ENCODE measurements at places on chromosomes 5 and 9.

DNA sequence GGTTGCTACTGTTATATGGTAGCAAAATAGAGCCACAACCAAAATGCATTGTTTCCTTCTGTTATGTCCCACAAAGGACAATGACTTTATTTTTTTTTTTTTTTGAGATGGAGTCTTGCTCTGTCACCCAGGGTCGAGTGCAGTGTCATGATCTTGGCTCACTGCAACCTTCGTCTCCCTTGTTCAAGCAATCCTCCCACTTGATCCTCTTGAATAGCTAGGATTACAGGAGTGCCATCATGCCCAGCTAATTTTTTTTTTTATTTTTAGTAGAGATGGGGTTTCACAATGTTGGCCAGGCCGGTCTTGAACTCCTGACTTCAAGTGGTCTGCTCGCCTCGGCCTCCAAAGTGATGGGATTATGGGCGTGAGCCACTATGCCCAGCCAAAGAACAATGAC, 527.7 kb upstream of the SGCD start:
- DNase-seq: no peak

GRCh38 chr9:70525519-70525918, 111.1 kb upstream of the KLF9 start:
- DNase-seq: peak; percentile 24

DNA sequence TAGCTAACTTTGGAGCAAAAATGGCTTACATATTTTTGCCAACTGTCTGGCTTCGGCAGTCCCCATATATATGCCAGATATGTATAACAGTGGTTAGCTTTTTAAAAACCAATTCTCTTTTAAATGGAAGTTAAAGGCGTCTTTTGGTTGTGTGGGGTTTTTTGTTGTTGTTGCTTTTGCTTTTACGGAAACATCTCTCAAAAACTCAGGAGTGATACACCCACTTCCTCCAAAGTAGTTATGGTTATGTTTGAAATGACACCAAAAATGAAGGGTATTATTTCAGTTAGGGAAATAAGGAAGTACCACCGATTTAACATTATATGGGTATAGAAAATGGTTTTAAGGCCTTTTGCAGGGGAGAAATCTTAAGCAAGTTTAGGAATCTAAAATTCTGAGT, 2.3 kb downstream of the CNOT8 start:
- no peak for DNase-seq

GRCh38 chr5:111447822-111448221, 64.5 kb downstream of the STARD4 start:
- no peak for DNase-seq

GRCh38 chr9:117696154-117696553, 8.0 kb upstream of the TLR4 start:
- DNase-seq: no peak

DNA sequence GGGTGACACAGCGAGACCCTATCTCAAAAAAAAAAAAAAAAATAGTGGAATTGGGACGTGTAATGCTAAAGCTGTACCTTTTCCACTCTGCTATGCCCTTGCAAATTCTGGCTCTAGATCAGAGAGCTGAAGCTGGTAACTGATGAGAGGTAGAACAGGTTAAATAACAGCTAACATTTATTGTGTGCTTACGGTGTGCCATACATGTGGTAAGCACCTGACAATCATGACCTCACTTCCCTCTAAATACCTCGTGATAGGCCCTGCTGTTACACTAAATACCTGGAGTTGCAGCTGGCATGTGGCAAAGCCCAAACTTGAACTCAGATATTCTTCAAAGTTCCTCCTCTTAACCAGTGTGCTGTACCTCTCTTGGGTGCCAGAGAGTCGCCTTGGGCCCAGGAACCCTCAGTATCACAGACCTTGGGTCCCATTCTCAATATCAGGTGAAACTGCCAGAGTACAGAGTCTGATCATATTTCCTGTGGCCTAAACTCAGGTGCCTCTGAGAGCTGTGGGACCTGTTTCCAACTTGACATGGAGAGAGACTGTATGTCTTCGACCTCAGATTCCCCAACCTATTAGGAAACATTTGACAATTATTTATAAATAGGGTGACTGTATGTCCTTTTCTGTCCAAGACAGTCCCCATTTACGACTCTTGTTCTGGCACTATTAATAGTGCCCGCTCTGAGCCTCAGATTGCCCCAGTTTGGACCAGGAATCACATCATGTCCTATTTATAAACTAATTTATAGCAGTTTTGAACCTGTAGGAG, 4.8 kb downstream of the ARL10 start:
- DNase-seq: no peak

- no peak for DNase-seq
Measured at GRCh38 chr5:53607886-53608285, 47.4 kb downstream of the NDUFS4 start.

DNA sequence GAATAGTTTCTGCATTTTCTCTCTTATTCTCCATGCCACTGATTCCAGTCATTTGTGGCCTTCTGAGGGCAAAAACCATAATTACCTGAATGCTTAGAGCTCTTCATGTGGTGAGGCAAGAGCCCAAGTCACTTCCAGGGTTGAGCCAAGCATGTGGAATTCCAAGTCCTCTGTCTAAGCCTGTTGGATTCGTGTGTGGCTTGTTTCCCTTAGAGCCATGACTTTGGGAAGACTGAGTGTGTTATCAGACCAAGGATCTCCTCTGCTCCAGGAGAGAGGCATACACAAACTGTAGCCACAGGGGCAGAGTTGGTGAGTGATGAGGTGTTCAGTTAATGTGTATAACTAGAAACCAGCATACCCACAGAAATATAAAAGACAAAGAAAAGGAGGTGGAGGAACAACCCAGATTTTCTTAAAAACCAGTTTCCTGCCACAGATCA, 27.1 kb downstream of the SLC22A5 start:
- DNase-seq: no peak

DNA sequence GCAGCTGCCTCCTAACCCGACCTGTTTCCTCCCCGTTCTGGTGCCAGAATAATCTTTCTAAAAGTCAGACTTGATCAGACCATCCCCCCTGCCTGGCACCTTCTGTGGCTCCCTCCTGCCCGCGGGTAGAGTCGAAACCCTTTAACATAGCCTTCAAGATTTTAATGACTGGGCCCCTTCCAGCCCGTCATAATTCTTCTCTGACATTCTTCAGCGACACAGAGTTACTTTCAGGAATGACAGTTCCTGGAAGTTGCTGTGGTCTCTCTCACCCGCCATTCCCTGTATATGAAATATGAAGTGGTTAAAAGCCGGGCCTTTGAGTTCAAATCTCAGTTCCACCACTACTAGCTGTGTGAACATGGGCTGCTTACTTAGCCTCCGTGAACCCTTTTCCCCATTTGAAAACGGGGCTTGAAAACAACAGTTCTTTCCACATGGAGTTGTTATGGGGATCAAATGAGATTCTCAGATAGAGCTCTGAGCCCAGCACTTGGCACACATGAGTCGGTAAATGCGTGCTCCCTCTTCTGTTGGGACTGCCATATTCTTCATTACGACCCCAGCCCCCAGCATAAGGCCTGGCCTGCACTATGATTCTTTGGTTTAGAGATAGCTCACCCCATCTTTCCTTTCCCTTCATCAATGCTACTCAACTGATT, 737 bp downstream of the NANS start:
- peak; percentile 38 for DNase-seq

DNA sequence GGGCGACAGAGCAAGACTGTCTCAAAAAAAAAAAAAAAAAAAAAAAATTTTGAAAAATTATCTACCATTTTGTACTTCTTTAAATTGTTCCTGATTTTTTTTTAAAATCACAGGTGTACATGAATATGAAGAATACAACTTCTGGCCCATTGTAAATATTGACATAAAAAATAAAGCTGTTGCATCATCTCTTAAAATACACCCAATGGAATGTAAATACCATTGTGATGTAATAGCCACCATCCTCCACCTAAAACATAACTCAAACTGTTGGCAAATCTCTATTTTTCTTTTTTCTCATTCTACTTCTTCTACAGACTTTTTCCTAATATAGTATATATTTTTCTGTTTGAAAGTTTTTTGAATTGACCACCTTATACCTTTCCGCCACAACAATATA, 61.0 kb upstream of the TEX48 start:
- no peak for DNase-seq

GRCh38 chr9:14198047-14198840, 115.7 kb downstream of the NFIB start:
- no peak for DNase-seq

- DNase-seq: peak; percentile 60
Measured at GRCh38 chr5:16539169-16539666, 73.6 kb upstream of the ZNF622 start.

DNA sequence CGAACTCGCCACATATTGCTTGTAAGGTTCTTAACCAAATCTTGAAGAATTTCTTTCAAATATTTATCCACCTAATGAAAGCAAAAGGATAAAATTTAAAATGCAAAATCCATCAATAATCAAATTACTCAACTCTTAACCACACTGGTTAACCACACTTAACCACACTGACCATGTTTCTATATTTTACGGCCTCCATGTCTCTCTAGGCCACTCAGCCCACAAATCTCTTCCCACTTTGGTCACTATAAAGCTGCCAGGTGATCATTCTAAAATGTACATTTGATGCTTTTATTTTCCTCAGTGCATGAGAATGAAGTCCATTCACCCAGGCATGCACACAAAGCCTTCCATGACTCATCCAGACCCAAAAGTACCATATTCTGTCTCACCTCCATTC, 56.4 kb upstream of the OR2K2 start:
- no peak for DNase-seq

- peak; percentile 78 for DNase-seq
Measured at GRCh38 chr9:113963017-113963620, 87.0 kb downstream of the ZNF618 start.

DNA sequence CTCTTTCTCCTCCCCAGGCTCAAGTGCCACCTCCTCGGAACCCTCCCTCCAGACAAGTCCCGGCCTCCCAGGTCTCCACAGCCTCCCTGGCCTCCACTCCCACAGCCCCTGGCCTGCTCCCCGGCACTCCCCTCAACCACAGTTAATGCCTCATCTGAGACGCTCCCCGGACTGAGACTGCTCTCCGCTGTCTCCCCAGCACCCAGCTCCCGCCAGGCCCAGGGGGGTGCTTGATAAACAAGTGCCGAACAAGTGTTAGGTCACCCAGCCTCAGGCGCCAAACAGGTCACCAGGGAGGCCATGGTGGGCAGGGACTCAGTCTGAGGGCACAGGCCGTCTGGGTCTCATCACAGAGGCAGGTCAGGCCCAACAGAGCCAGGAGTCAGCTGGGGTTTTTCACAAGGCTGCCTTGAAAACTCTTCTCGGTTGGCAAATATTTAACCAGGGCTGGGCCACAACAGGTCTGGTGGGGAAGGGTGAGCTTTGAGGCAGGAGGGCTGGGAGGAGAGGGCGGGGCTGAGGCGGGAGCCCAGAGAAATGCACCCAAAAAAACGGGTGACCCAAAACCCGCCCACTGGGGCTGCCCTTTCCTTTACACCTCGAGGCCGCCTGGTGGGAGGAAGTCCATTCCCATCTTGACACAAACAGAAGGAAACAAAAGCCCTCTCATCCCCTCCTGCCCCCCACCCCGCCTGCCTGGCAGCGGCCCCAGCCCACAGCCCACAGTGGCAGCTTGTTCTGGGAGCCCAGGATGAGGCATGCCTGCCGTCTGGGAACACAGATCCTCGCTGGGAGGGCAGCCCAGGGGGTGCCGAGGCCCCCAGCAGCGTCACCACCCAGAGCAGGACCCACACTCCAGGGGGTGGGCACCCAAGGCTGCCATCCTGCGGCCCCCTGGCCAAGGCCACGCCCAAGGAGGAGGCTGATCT, 66.6 kb upstream of the STXBP1 start:
- no peak for DNase-seq

DNA sequence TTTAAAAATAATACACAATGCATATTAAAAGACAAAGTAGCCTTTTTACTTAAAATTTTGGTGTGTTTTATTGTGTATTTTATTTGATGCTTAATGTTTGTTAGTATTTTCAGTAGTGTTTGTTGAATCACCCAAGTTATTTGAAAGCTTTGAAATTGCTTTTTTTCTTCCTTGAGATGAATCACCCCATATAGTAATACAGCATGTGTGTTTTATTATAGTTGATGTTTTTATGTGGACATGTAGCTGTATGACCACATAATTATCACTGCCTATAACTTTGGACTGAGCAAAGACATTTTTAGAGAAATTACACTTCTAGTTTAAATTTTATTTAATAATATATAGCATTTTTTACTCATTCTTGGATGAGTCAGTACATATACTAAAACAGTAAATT, 18.0 kb downstream of the FAM174A start:
- no peak for DNase-seq

- DNase-seq: peak; percentile 57
Measured at GRCh38 chr5:122163121-122164069, 34.0 kb downstream of the ZNF474 start.

DNA sequence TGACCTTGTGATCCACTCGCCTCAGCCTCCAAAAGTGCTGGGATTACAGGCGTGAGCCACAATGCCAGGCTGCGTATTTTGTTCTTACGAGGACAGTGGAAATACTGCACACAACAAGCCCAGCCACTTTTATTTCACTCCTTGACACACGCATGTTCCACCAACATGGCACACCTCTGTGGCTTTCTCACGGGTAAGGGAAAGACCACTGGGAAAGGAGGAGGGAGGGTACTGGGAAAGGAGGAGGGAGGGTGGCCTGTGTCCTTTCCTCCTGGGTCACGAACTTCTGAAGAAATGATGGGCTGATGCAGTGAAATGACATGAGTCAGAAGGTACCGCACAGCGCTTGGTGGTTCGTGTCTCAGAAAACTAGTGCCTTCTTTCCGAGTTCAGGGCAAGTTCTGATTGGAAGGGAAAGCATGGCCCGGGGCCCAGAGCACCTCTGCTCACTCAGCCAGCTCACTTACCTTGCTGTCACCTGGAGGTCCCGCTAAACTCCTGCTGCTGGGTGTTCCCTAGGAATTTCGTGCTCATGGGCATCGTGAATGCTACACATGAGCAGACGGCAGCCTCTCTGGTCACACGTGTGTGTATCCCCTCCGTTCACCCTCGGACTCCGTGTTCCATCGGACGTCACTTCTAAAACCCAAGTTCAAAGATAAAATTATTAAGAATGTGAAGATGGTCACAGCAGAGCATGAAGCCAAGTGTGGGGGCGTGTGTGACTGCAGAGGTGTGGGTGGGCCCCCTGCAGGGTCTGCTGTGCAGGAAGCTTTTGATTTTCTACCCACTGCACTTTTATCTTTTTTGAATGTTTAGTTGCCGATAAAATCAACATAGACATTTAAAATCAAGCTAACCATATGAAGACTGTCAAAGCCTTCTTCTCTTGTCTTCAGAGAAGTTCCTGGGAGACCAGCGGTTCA, 42.9 kb downstream of the LAMC3 start:
- DNase-seq: no peak

GRCh38 chr9:89597711-89598362, 7.0 kb upstream of the GADD45G start:
- DNase-seq: peak; percentile 65

- DNase-seq: peak; percentile 61
Measured at GRCh38 chr9:131951905-131952304, 127.8 kb downstream of the MED27 start.

DNA sequence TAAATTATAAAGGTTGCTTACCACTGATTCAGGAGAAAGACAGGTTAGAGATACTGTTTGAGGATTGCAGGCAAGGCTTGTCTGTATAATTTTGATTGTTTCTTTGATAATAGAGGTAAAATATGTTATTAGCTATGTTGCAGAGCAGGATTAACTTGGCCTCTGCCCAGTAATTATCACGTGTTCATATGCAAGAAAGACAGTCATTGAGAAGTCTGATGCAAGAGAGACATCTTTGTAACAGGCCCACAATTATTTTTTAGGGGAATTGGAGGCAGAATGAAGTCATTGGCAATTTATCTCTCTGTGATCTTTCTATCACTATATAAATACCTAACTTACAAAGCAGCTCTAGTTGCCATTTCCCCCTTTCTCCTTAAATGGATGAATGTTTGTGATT, 46.0 kb downstream of the SLC44A1 start:
- DNase-seq: no peak

- no peak for DNase-seq
Measured at GRCh38 chr9:130883479-130883878, 13.1 kb downstream of the QRFP start.

Data from lung microvascular endothelial cell (primary cell).